ENCODE measurements at places on chromosomes 12 and 14. TPM values are rescaled to one million over a fixed set of nuclear protein-coding genes. Genes with fewer than 3 reads are reported as not detected.

Gene GZMH
- polyA plus RNA-seq, result 0.85 TPM

DNA sequence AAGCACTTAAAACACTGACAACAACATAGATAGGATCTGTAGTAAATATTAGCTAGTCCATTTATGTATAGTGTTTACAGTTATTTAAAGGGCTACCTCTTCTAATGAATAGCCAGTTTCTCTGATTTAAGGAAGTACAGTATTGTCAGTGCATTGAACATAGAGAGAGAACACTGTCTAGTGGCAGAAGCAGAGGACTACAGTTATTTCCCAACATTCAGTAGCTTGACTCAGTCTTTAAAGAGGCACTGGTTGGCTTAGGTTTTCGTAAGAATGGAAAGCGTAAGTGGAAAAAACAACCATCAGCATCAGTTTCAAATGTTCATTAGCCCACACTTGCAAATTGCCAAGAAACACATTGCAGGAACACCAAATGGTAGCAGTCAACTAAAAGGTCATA, 125.0 kb upstream of the HMGA2 start:
- no peak for DNase-seq

DNA sequence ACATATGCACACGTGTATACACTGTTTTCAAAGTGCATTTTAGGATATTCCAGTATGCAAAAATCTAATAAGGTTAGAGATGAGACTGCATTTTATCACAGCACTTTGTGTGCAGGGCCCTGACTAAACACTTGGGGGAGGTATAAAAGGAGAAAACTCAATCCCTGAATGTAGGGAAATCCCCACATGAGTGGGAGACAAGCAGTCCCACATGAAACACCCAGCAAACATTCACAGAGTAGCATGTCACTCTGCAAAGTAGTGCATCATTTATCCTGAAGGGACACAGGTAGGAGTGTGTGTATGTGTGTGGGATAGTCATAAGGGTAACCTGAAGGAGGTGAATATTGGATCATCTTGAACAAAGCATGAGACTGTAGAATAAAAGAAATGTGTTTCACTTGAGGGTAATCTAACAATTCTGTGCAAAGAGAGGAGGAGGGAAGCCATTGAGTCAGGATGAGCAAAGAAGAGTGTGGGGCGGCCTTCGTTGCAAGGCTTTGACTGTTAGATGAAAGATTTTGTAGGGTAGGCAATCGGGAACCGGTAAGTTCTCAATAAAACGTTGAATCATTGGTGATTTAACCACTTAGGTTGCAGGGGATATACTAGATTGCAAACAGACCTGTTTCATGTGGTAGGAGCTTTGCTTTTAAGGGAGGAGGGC, 2.9 kb downstream of the PRPF40B start:
- DNase-seq, result no peak

Gene RNASE4
- 10.1 TPM for polyA plus RNA-seq

Gene KIF5A
- polyA plus RNA-seq, result 4.7 TPM

GRCh38 chr14:78997811-78998210, 827.6 kb downstream of the NRXN3 start:
- peak; percentile 72 for DNase-seq

- DNase-seq, result peak; percentile 36
These were observed 953 bp upstream of the DCAF5 start for GRCh38 chr14:69153873-69154270.

DNA sequence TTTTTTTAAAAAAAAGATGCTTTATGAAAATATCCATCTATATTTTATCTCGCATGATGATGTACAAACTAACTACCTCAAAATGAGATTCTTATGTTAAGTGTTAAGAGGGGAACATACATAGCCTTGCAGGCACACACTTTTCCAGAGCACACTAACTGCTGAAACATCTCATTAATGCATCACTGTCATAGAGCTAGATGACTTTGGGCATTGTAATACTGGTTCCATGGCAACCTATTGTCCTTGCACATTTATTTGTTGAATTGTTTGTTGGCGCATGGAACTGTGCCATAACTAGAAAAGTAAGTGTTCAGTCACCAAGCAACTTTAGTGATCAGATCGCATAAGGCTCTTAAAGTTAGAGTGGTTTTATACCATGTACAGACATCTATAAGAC, 348.3 kb downstream of the GALC start:
- no peak for DNase-seq

GRCh38 chr14:49897965-49898364, 5.1 kb downstream of the ARF6 start:
- DNase-seq, result no peak

Gene PTPN6
- polyA plus RNA-seq, result 21.0 TPM

Gene ASPG
- 15.8 TPM for polyA plus RNA-seq

Gene PPFIA2
- 1.8 TPM for polyA plus RNA-seq

Gene PPP4R3A
- polyA plus RNA-seq, result 110 TPM

GRCh38 chr12:43147878-43148277, 404.1 kb downstream of the ADAMTS20 start:
- no peak for DNase-seq
